Peyer's patch (tissue), 4 donors: ENCODE measurements at places on chromosomes 11 and 22. TPM values are rescaled to one million over a fixed set of nuclear protein-coding genes. Genes with fewer than 3 reads are reported as not detected.
A peak's percentile ranks its signal among the peaks of the same experiment; 100 is the strongest.

GRCh38 chr11:83006877-83007330 is 64.8 kb downstream of the RAB30 start:
- no peak for DNase-seq

DNA sequence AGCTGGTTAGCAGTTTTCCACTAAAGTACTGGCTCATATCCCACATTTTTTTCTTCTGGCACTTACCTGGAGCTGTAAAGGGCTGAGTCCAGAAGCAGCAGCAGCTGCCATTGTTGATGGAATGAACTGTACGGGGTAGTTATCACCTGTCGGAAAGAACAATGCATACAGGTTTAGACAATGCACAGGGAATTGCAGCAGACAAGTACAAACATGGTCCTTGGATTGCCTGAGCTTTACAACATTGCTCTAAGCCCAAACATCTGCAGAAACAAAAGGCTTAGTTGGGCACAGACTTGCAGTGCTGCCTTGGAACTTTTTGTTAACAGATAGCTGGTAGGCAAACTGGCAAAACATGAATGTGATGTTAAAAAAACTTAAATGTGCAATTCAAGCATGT is 258.8 kb downstream of the SOX6 start:
- DNase-seq, result peak; percentile 46

GRCh38 chr11:62353841-62354240 is 16.6 kb downstream of the ASRGL1 start:
- DNase-seq, result no peak

- no peak for DNase-seq
Measured at GRCh38 chr22:25566898-25567235, 2.4 kb downstream of the GRK3 start.

DNA sequence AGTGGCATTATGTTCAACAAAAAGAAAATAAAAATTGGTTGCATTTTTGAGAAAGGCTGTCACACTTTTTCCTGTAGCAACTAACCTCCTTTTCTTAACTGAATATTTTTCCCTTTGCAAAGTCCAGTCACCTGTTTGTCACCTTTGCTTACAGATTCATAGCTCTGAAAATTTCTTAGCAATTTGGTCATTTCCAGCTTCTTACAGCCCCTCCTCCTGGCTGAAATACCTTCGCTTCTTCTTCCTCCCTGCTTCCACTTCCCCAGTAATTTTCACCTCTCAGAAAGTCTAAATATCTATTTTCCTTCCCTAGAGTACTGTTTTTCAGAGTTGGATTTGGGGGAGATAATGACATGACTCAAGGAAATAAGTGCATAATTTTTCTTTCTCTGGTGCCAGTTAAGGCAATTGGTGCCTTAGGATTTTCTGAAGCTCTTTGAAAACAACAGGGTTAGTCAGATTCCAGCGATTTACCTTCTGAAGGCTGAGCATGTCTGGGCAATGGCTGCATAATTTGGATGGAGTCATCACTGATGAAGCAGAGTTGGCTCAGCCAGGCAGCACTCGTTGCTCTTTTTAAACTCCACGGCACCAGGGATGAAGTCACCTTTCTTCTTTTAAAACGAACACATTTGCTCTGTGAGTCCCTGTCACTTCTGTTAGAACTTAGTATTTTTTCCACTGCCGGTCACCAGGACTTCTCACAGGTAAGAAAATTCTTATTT is 62.1 kb upstream of the AMOTL1 start:
- DNase-seq, result no peak

DNA sequence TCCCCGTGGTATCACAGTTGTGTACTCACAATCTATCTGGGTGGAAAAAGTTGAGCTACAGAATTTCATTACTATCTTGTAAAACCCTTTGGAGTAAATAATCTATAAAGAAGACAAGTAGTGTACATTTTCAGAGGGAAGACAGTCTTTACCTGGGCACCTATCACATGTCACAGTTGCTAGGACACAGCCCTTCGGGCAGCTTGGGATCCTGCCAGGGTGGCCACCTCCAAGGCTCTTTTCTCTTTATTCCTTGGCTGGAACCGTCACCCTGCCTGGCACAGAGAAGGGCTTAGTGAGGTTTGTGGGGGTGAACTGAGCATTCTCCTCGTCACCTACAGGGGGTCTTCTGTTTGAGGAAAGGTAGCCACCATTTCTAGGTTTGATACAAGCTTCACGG is 23.6 kb downstream of the LRRC74B start:
- DNase-seq, result no peak

GRCh38 chr11:32172848-32173834 is 82.3 kb downstream of the RCN1 start:
- peak; percentile 58 for DNase-seq

DNA sequence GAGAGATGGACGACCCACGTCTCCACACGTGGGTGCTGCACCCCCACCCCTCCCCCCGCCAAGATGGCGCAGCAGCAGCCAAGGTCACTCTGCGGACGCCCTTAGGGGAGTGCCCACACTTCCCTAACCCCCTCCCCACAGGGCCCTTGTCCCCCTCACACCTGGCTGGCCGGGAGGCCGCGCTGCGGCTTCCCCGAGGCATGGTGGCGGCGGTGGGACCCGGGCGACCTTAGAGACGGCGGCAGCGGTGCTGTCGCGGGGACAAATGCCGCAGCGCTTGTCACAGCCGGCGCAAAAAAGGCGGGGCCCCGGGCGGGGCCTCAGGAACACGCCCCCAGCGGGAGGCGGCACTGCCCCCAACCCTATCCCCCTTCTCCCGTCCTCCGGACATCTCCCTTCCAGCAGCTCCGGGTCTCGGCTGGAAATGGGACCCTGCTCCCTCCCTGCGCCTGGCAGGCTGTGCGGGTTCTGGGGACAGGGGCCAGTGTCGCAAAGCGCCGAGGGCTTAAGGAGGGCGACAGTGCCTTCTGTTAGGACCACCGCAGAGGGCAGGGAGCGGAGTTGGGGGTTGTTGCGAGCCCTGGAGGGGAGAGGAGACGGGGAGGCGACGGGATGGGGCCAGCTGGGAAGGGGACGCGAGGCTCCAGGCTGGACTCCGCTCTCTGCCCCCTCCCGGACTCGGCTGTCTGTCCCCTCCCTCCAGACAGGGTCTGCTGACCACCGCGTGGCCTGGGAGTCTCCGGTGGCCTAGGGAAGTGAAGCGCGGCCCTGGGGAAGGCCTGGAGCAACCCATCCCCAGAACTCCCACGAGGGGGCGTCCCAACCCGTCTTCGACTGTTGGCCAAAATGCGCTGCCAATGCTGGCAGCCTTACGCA is at the start of gene CHCHD10:
CHCHD10 (minus strand) TSS at position 300 of the 876 bp plus-strand sequence; CDS start at position 202, 98 bp downstream.
- peak; percentile 93 for DNase-seq

DNA sequence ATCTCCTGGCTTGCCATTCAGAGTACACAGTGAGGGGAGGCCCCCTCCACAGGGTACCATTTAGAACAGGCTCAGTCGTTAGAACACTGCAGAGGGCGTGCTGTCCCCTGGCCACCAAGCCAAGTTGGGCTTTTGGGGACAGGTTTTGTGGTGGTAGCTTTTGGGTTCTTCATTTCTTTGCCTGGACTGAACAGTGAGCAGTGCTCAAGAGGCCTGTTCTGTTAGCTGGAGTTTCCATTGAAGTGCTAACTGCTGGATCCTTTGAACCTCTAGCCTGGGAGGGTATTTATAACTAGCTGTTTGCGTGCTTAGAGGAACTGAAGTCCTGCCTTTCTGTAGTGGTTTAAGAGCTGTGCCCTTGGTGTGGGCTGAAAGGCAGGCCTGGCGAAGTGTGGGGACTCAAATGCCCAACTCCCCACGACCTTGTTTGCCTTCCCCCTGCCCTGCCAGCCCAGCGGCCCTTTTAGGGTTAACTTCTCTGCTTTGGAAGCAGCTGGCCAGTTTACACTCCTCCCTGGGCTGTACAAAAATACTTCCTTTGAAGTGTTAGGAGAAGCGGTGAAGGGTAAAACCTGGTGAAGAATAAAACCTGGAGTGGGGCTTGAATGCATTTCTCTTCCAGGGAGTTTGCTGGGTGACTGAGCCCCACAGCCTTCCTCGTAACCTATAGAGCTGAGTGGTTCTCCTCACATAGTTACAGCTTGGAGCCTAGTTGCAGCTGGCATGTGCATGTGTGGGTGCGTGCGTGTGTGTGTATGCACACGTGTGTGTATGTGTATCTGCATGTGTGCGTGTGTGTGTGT is 34.6 kb downstream of the ZNRF3 start:
- DNase-seq, result no peak

DNA sequence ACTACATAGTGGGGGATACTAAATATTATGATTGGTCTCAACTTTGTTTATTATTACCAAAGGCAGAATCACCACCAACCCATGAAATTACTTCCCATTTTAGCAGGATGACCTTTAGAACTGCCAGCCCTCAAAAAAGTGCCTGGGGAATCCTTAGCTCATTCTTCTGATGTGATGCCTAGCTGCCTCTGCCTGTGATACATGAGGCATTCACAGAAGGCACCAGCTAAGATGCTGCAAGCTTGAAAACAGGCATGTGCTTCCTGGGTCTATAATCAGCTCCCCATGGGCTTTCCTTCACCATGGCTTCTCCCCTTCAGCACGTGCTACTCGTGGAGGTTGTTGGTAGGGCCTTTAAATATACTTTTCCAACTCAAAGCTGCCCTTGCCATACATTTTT is 50.4 kb upstream of the ARHGAP20 start:
- no peak for DNase-seq

The ALG8 gene
- 24.3 TPM for total RNA-seq

The TRIM29 gene
- total RNA-seq, result 33.3 TPM

The MAP6 gene
- 0.94 TPM for total RNA-seq
